MG63 (cell line): ENCODE measurements at places on chromosomes 4 and X.

- no peak for DNase-seq
Observed at GRCh38 chr4:62399242-62399641, 1199.1 kb downstream of the ADGRL3 start.

- no peak for DNase-seq
Observed at GRCh38 chrX:124346117-124346876, at the start of gene SH2D1A. TSS of gene SH2D1A (plus strand) at chrX:124346563. CDS start at chrX:124346643, 80 bp downstream.

GRCh38 chrX:82230013-82230412 is 1028.1 kb downstream of the SH3BGRL start:
- no peak for DNase-seq

- no peak for DNase-seq
Observed at GRCh38 chr4:35700663-35701062, 543.7 kb downstream of the ARAP2 start.

DNA sequence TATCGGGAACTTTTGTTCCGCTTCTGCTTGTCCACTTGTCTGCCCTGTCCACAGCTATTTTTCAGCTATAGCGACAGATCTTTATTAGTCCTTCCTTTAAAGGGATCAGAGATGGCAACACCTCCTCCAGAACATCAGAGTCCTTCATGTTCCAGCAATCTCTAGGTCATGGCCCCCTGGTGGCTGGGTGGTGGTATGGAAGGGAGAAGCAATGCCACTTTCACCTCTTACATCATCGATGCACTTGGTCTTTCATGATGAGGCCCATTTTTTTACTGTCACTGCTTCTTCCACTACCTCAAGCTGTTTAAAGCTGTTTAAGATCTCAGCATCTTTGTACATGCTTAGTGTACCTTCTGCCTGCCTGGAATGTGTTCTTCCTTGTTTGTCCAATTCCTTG is 106.7 kb downstream of the ARHGAP6 start:
- peak; percentile 26 for DNase-seq

- no peak for DNase-seq
Observed at GRCh38 chr4:121041307-121042090, 30.8 kb downstream of the NDNF start.

- peak; percentile 68 for DNase-seq
Observed at GRCh38 chr4:15001248-15001868, 923 bp upstream of the CPEB2 start.

- DNase-seq: no peak
Observed at GRCh38 chr4:146059865-146060264, 115.7 kb upstream of the LSM6 start.

DNA sequence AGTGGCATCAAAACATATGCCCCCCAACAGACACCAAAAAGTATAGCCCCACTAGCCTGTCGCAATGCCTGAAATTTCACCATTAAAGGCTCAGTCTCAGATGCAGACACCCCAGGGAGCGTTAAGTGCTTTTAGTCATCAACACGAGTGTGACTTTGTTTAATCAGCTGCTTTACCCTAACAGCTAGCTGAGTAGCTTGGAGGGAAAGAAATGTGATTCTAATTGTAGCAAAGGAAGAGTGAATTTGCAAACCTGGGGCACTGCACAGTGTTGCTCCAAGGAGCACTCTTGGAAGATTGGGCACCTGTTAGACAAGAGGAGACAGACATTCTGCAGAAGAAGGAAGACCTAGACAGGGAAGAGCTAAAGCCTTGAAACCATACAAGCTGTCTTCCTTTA is 145.1 kb downstream of the BEND2 start:
- no peak for DNase-seq

- no peak for DNase-seq
Observed at GRCh38 chr4:155042014-155042413, 166.4 kb upstream of the NPY2R start.
